ENCODE measurements at places on chromosomes 4 and X.

DNA sequence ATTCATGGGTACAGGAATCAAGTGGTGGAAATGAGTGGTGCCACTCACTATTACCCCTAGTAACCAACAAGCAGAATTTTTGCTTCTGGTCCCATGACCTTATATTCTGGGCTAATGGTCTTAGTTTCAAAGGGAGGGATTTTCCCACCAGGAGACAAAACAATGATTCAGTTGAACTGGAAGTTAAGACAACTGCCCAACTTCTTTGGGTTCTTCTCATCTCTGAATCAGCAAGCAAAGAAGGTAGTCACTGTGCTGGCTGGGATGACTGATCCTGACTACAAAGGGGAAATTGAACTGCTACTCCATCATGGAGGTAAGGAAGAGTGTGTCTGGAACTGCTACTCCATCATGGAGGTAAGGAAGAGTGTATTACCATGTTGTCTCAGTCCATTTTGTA lies 87.2 kb downstream of the IL13RA2 start:
- no peak for DNase-seq

DNA sequence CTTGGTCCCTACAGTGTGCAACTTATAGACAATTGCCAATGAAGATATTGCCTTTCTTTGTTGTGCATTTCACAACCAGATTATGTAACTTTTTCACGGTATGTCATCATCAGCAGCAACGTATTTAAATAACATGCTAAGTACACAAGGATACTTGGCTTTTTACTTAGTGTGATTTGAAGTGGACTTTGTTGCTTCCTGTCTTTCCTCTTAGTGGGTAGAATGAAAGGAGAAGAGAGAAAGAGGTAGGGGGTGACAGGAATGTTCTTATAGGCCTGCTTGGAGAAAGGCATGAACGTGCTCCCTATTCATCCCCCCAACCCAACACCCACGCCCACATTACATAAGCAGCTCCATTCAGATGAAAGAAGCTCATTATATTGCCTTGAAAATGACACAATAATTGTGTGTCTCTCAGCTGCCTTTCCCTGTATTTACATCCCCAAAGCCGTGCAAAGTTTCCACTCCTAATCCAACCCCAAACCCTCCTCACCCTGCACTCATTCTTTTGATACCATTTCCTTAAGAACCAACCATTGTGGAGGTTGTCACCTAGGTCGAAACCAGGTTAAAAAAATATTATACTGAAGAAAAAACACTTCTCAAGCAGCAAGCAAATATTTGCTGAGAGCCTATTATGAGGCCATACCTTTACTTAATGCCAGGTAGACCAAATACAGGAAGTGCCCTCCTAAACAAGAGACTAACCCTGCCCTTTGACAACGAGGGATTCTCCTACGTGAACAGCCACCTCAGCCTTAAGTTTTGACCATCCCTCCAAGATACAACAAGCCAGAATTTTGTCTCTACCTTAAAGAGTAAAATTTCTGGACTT lies 25.2 kb upstream of the GK start:
- no peak for DNase-seq

GRCh38 chr4:140861359-140862176 lies 105.4 kb upstream of the TBC1D9 start:
- peak; percentile 36 for DNase-seq

GRCh38 chr4:176760471-176760870 lies 32.3 kb downstream of the VEGFC start:
- DNase-seq: no peak

DNA sequence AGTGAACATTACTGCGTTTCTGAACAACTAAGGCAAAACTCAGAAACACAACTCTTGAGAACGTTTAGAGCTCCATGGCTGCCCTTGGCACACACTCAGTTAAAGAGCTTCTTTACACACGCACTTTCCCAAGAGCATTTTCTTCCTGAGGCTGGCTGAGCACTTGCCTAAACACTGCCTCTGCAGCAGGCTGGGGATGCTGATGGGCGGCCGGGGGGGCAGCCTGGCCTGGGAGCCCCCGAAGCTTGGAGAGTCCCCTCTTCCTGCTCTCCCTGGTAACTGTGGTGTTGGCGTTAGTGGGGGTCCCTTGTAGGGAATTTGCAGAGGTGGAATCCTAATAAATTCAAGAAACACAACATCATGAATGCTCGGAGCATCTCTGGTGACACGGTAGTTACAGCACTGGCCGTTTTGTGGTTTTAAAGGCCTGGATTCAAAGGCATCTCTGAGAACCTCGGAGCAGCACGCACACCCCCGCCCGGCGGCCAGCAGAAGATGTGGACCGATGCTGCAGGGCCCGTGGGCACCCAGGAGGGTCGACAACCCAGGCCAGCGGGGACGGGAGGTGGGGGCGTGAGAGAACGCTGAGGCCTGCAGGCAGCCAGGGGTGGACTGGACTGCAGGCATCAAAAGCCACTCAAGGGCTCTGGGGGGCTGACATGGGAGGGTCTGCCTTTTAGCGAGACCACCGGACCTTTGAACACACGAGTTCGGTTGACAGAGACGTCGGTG lies 45.4 kb downstream of the FGFRL1 start:
- DNase-seq: no peak

Measured in RWPE1 (cell line).